ENCODE measurements at places on chromosomes 2 and 18.

DNA sequence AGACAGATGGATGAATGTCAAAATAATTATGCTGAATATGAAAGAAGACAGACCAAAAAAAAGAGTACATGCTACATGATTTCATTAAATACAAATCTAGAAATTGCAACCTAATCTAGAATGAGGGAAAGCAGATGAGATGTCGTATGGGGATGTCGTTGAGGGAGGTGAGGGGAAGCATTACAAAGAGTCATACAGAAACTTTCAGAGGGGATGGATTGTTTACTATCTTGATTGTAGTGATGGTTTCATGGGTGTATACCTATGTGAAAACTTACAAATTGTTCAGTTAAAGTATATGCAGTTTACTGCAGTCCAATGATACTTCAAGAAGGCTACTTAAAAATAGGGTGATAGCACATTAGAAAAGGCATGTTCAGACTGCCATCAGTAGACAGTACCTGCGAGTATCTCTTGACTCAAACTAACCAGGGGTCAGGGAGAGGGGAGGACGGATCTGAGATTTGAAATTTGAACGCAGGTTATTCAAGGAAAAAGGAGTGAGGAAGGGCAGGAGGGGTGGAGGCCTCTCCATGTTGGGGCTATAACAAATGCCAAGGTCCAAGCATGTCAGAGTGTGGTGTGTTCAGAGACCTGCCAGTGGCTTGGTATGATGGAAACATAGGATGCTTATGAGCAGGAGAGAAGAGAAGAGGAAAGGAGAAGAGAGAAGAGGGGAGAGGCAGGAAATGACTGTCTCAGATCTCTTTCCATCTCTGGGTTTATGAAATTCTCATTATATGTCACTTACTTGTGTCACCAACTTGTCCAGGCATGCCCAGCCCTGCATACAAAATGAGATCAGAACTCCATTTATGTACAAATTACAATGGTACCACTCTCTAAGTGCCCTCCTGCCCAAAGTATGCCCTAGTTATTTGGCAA is 257.3 kb upstream of the CXCR4 start:
- DNase-seq, result no peak

DNA sequence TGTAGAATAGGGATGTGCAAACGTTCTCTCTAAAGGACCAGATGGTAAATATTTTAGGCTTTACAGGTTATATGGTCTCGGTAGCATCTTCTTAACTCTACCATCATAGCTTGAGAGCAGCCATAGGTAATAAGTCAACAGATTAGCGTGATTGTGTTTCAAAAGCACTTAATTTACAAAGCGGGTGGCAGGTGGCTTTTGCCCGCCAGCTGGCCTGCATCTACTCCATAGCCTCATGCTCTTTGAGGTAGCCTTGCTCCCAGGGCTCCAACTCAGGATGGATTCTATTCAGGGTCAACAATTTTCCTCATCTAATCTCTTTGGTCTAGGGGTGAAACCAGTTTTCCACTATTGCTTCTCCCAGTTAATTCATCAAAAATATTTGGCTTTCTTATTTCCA is 5.0 kb upstream of the ATP9B start:
- DNase-seq, result no peak

- DNase-seq, result no peak
These were observed 49.0 kb upstream of the TFCP2L1 start for GRCh38 chr2:121333834-121334558.

- no peak for DNase-seq
These were observed 210.6 kb upstream of the AGAP1 start for GRCh38 chr2:235283246-235283645.

- DNase-seq, result no peak
These were observed 155.0 kb downstream of the CERS6 start for GRCh38 chr2:168611091-168611490.

- no peak for DNase-seq
These were observed 49.9 kb upstream of the RNU4ATAC start for GRCh38 chr2:121480826-121481225.

DNA sequence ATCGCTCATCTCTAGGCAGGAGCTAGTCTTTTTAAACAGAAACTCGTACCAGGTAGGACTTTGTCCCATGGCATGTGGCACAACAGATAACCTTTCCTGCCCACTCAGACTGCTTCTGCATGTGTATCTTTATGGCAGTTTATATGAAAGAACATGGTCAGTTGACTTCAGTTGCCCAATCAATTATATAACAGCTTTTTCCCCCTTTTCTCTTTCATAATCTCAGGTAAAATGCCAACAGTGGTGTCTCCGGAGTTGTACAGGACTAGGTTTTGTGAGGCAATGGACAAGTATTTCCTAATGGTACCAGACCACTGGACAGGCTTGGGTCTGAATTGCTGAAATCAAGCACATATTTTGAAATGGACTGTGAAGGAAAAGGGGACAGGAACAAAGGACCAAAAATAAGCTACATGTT is 51.6 kb upstream of the PTH2R start:
- DNase-seq, result no peak

DNA sequence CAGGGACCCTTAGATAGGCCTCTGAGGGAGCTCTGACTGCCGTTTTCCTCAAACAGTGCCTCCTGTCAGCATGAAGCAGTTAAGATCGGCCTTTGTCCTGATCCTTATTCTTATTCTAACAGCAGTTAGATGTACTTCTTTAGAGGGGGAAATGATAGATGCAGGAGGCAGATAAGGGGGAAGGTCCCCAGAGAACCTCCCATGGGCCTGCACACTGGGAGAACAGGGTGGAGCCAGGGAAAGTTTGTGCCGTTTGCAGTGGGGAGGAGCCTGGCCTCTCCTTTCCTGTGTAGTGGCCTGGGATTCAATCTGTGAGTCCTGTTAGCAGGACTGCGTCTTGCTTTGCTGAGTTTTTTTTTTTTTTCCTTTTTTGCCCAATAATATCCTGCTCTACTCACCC is 7.9 kb upstream of the INPP4A start:
- no peak for DNase-seq

DNA sequence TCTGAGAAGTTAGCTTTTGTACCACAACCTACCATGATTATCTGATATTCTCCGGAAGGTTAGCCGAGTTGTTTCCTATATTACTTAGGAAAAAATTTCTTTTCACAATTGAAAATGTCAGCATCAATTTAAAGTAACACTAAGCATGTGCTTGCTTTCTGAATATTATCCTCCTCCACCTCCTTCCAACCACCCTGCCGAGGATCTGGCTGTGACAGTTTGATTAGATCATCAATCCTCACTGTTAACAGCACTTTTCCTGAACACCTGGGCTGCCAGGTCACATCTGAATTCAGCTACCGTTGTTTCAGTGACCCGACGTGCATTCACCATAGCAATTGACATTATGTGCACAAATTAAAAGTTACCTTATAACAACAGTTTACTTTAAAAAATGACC is 207.0 kb downstream of the ZNF407 start:
- no peak for DNase-seq

DNA sequence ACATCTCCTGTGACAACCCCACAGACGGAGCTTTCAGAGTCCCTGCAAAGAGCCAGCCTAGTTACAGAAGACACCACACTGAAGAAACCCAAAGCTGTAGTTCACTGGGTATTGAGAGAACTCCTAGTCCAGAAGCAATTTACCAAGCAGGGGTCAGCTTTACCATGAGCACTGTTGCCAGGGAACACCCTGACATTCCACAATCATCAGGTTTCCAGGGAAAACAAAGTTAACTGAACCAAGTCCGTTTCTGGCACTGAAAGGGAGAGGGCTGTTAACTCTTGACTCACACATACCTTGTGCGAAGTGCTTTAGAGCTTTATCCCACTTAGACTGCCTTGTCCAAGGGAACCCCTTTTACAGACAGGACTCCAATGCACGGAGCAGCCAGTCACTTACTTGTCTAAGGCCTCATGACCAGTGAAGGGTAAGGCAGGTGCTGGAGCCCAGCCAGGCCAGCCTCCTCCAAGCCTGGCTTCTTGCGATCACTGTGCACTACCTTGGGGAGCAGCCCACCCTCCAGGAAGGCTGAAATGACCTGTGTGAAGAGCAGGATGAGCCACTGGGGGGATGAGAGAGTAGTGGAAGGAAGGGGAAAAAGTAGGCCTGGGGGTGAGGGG is 53.9 kb downstream of the REEP1 start:
- DNase-seq, result no peak

- no peak for DNase-seq
These were observed 19.7 kb upstream of the SAG start for GRCh38 chr2:233287871-233288270.

GRCh38 chr2:197073701-197074433 is 147.4 kb upstream of the PGAP1 start:
- no peak for DNase-seq

DNA sequence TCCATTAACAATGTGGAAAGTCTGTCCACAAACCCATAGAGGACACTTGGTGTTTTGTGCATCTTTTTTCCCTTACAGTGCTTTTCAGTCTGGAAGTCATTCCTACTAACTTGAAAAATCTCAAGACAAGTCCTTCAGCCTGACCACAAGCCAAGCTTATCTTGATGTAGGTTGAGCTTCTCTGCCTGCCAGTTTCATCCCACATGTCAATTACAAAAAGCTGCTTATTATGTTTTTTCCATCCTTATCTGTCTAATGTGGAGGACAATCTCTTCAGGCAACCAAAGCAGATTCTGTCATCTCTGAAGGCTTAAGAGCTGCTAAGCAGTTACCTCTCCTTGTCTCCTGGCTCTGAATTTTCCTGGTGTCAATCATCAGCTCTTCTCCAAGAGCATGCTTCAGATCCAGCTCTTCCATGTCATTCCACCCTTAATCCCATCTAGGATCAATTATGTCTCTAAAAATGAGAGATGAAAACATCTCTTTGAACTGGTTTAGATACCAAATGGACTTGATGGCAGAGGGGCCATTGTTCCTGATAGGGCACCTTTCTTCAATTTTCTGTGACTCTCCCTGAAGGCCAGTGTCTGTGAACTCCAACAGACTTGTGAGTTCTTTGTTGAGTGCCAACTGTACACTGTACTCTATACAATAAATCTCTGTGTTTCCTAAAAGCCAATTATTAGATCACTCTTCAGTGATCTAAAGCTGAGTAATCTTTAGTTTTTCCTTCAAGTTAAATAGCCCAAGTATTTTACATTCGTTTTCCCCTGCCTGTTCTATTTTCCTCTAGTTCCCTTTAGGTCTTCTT is 208.6 kb downstream of the RBM43 start:
- no peak for DNase-seq

- DNase-seq, result no peak
These were observed 25.2 kb upstream of the FAM110C start for GRCh38 chr2:71309-72035.

DNA sequence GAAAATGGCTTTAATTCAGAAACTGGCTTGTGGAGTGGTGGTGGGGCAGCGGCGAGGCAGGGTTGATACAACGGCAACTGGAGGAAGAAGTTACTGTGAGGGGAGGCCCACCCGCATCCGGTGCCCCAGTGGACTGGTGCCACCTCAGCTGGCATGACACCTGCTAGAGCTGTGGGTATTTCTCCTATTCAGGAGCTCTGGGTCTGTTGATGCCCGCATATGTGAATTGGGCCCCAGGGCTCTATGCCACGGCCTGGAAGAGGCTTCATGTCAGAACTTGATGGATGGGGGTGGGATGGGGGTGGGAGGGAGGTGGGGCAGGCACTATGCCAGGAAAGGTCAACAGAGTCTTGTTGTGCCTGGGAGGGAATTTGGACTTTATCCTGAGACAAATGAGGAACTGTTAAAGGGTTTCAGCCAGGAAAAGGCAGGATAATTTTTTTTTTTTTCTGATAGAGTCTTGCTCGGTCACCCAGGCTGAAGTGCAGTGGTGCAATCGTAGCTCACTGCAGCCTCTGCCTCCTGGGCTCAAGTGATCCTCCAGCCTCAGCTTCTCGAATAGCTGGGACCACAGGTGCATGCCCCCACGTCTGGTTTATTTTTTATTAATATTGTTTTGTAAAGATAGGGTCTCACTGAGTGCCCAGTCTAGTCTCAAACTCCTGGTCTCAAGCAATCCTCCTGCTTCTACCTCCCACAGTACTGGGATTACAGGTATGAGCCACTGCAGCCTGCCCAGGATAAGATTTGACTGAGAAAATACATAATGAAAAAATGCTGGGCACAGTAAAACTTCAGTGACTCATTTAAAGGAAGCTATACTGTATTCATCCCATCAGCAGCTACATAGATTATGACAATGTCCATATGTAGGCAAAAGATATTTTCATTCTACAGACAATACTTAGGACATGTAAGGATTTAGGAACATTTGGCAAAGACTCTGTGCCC is 52.6 kb downstream of the SH2D6 start:
- no peak for DNase-seq

DNA sequence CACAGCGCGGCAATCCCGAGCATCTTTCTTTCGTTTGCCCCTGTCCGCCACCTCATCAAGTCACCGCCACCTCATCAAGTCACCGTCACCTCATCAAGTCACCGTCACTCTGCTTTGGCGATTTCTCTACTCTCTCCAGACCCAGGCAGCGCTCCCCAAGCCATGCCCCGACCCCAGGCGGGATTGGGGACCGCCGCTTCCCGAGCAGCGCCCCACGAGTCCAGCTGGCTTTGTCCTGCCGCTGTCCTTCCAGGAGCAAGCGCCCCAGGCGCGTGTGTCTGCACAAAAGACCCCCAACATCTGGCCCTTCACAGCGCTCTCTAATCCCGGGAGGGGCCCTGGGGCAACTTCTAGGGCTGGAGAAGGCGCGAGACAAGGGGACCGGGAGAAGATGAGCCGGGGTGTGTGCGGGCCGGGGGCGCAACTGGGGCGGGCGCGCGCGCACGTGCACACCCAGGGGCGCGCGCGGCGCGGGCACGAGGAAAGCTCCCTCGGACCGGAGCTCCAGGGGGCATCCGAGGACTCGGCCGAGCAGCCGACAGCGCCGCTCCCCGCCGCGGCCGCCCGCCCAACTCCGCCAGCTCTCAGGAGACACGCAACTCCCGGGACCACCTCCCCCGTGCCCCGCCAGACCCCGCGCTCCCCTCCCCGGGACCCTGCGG is 633 bp upstream of the RNF152 start:
- DNase-seq, result no peak

DNA sequence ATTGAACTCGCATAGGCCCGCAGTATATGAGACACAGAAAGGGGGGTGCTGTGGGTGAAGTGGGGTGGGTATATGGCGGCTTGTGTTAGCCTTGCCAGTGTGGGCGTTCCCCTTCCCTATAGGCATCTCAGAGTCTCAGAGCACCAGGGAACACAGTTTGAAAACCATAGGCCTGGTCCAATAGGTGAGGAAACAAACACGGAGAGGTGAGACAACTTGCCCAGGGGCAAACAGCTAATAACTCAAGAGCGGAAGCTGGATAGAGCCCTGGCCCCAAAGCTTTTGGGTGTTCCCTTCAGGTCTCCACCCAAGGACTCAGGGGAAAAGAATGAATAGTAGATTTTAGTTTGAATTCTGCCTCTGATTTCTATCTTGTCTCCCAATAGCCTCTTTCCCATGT is 7.9 kb downstream of the LIPG start:
- no peak for DNase-seq

GRCh38 chr2:200138391-200139124 is 167.9 kb upstream of the SPATS2L start:
- no peak for DNase-seq

DNA sequence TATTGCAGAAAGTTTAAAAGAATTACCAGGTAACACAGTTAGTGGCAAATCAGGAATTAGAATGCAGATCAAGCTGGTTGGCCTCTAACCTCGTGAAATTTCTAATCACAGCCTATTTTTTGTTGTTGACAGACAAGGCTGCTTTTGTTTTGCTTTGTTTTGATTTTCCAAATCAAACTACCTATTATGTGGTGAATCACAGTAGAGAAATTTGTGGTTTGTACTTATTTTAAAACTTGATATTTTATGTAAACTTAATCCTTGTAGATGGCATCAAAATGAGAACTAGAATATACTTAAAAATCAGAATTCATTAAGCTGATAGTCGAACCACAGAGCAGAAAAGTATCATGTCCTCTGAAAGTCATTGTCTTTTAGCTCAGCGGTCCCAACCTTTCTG is 258.1 kb downstream of the CTNNA2 start:
- DNase-seq, result no peak
